ENCODE measurements at places on chromosomes 7 and 10.
A peak's percentile ranks its signal among the peaks of the same experiment; 100 is the strongest.

- DNase-seq, result peak; percentile 28
Observed at GRCh38 chr7:133001727-133002126, 80.2 kb downstream of the CHCHD3 start.

DNA sequence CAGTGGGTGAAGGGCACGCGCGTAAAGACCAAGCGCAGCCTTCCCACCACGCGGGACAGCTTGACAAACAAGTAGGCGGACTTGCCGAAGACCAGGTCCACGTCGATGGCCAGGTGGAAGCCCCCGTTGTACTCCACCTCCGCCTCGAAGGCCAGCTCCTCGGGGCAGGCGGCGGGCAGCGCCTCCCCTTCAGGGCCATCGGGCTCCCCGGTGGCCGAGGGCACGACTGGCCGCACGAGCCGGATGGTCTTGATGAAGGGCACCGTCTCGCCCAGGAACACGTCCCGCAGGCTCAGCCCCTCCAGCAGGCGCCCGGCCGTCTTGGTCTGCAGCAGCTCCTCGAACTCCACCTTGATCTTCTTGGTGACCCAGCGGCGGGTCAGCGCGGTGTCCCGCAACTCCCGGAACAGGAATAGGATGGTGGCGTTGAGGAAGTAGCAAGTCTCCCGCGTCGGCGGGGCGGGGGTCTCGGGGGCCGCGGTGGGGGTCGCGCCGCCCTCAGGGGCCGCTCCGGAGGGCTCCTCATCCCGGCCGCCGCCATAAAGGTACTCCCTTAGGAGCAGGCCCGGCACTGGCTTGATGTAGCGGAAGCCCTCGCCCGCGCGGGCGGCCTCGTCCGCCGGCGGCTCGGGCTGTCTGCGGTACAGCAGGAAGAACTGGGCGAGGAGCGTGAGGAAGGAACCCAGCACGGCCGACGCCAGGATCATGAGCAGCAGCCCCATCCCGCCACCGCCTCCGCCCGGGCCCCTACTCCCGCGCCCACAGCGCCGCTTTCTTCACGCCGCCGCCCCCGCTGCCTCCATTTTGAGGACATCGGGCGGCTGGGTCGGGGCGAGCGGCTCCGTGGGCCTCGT is 507 bp downstream of the PDZD8 start:
- DNase-seq, result peak; percentile 23

- no peak for DNase-seq
Observed at GRCh38 chr10:126063353-126063791, 167.0 kb downstream of the FANK1 start.

DNA sequence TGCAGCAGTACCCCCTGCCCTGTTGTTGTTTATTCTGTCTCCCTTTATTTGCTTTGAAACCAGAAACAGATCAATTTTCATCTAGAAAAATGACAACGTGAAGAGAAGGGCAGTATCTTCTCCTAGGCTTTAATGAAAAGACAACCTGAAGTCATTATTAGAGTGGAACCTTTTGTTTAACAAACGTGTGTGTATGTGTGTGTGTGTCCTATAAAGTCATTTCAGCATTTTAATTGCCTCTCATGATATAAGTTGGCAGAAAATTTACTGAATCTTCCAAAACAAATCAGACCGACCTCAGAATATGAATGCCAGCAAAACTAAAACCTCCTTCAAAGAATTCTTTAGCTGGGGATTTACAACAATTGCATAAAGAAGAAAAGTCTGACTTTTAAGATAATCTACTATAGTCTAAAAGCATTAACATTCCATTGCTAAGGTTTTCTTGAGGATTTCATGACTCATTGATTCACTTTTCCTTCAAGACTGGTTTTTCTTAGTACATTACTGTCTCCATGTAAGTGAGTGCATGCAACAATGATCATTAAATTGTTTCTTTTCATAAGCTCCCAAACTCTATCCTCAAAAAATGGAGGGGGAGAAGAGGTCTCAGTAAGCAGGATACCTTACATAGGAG is 3.2 kb downstream of the GLI3 start:
- no peak for DNase-seq

GRCh38 chr7:27113991-27114769 is 11.7 kb upstream of the HOXA2 start:
- DNase-seq, result no peak

DNA sequence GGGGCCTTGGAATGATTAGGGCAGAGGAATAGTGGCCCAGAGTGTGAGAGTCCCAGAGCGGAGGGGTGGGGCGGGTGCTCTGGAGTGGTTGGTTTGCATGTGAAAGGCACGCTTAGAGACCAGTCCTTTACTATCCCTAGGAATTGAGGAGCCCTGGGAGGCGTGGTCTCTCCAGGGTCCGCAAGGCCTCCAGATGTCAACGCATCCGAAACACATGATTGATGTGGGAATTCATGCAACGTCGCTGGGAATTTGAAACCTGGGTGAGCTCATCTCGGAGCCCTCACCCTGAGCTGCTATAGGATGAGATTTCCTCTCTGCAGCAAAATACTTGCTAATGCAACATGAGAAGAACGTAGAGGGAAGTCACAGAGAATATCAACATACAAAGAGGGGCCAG is 51.2 kb downstream of the NPTX2 start:
- no peak for DNase-seq

DNA sequence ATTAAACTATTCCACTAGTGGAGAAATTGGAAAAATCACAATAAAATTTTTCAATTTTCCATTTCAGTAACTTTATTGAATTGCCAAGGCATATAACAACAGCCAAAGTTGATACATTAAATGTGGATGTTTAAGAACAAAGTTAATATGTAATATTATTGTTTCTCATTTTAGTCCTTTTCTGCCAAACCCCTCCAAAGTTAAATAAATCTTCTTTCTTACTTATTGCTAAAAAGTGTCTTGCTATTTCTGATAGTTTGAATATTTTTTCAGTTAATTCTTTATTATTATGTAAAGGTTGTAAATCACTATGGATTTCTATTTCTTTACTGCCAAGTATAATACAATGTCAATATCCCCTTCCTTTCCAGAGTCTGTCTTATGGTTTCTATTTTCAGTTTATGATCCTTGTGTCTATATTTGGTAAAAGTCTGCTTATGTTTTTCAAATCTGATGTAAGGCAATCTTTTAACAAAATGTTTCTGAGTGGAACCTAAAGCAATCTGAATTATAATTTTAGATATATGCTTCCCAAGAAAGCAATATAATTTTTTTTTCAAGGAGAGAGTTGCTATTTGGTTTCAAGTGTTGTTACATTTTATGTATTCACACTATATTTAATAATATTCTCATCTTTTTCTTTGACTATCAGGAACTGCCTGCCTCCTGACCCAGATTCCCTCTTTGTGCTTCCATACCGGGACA is 80.3 kb upstream of the RHOBTB1 start:
- DNase-seq, result no peak

- no peak for DNase-seq
Observed at GRCh38 chr10:69825604-69826003, 23.9 kb downstream of the COL13A1 start.

DNA sequence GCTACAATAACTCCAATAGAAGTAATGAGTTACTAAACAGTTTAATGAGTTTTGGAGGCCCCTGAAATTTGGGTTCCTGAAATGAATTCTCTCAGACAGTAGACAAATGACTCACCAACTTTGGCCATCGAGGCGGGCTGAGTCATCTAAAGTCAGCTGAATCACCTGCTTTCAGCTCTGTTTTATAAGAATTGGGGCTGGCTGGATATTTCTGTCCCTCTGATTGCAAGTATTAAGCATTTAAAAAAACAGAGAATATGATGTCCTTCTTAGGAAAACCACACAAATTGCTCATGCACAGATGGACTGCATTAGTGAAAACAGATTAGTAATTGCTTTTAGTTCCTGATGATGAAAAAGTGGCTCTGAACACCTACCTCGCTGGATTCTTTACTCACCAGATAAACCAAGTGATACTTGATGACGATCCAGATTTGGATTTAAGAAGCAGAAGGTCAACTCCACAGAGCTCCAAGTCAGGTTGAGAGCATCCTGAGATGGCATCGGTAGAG is 59.1 kb downstream of the ZNF365 start:
- no peak for DNase-seq

Data from T-helper 2 cell (primary cell).